Fibroblast of skin of scalp (primary cell): ENCODE measurements at places on chromosomes 6 and 20.

GRCh38 chr6:72825315-72825911, 203.5 kb downstream of the KCNQ5 start:
- DNase-seq, result peak; percentile 53

DNA sequence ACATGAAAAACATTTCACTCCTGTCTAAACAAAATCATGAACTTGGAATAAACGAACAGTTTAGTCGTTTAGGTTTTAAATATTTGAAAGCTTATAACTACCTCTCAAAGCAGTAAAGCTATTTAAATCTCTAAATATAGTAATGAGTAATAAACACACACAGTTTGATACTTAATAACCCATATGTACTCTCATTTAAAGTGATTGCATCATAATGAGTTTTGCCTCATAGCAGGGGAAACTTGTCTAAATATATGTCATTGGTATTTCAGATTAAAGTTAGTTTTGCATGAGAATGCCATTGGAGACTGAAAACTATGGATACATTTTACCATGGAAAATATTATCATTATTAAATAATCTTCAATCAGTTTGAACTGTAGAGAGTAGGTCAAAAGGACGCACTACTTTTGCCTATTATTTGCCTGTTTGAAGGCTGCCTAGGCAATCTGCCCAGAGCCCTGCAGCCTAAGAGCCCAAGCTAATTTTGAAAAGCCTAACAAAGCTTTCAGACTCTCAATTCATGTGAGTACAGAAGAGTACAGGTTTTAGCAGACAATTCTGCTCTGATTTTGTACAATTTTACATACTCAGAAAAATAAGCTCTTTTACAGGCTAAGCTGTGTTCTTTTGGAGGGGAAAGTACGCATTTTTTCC, 632.8 kb downstream of the HACE1 start:
- DNase-seq, result no peak

DNA sequence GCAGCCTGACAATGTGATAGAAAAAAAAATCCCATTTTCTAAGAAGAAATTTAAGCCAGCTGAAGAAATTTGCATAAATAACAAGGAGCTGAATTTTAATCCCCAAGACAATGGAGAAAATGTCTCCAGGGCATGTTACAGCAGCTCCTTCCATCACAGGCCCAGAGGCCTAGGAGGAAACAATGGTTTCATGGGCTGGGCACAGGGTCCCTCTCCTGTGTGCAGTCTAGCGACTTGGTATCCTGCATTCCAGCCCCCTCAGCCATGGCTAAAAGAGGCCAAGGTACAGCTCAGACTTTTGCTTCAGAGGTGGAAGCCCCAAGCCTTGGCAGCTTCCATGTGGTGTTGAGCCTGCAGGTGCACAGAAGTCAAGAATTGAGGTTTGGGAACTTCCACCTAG, 73.1 kb downstream of the C6orf118 start:
- no peak for DNase-seq

DNA sequence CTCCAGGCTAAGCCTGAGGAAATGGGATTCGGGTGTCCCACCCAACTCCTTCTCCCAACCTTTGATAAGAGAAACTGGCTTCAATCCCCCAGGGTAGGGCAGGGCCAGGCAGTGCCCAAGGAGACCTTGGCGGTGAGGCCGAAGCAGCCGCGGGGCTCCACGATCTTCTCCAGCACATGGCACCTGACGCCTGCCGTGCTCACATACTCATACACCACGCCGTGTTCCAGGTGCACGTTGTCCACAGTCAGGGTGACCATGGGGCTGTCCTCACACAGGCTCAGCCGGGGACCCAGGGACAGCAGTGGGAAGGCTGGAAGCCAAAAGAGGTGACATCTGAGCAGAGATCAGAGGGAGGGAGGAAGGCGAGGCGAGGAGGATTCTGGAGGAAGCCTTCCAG, 176.5 kb downstream of the PREX1 start:
- no peak for DNase-seq

GRCh38 chr6:110357664-110358552, at the start of gene METTL24:
Gene METTL24, minus strand, starts transcription at chr6:110358349. Its CDS starts 77 bp downstream, at chr6:110358272.
- DNase-seq, result peak; percentile 5

- DNase-seq, result no peak
Measured at GRCh38 chr20:33670715-33671499, 3.3 kb downstream of the NECAB3 start.

GRCh38 chr6:149922642-149923326, at the start of gene RAET1G:
Gene RAET1G, minus strand, starts transcription at chr6:149923121. Its CDS starts 111 bp downstream, at chr6:149923010.
- peak; percentile 94 for DNase-seq

DNA sequence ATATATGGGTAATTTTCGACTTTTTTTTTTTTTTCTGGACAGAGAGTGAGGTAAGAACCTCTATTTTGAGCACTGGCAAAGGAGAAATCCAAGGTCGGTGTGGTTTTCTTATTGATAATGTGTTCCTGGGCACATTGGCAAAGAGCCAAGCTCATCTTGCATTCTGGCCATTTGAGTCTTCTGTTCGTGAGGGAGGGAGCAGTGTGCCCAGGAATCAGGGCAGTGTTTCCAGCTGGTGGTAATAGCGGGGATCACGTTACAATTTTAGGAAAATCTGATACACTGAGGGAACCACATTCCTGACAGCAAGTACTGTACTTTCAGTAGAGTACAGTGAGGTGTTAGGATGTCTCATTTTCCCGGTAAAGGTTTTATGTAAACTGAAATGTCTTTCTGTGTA, 442.3 kb upstream of the MAP3K7 start:
- DNase-seq, result no peak

- peak; percentile 25 for DNase-seq
Measured at GRCh38 chr6:26031151-26031594, 56.1 kb upstream of the HFE start.

GRCh38 chr6:27810768-27811450, 101.3 kb downstream of the OR2B2 start:
- DNase-seq, result no peak
